Adipocyte (in vitro differentiated cells): ENCODE measurements at places on chromosomes 16 and 17.
A peak's percentile ranks its signal among the peaks of the same experiment; 100 is the strongest.

- DNase-seq: no peak
Measured at GRCh38 chr16:5004311-5004710, 29.4 kb downstream of the NAGPA start.

DNA sequence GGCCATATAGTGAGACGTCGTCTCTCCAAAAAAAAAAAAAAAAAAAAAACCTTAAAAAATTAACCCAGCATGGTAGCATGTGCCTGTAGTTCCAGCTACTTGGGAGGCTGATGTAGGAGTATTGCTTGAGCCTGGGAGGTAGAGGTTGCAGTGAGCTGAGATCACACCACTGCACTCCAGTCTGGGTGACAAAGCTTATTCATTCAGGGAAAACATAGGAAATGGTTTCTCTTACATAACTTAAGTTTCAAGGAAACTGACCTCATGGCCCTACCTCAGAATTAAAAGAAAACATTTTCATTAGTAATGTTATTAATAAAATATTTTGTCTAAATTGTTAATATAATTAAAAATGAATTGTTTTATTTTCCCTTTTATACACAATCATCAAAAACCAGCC, 31.4 kb downstream of the COG1 start:
- no peak for DNase-seq

- peak; percentile 91 for DNase-seq
Measured at GRCh38 chr17:80082403-80083135, 18.8 kb upstream of the GAA start.

DNA sequence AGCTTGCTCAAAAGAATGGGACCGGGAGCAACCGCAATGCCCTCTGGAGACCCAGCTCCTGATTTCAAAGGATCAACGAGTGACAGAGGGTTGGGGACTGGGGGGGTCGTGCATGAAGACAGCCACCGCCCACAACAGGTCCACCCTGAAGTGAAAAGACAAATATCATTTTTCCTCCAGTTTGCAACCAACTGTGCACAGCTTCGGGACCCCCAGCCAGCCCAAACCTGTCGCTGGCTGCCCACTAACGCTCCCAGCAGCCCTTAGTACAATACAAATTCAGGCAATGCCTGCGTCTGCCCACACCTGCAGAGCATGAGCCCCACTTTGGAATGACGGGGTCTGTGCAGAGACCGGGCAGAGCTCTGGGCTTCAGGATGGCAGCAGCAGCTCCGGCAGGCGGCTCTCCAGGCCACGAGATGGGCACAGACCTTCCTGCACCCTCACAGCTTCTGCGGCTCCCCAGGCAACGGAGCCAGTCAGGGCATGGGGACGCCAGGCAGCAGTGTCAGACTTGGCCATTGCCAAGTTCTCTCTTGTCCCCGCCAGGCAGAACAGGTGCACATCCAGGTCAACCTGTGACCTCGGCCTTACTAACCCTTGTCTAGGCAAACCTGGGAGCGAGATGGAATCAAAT, 60.1 kb downstream of the TBC1D16 start:
- DNase-seq: no peak

- DNase-seq: no peak
Measured at GRCh38 chr17:47201166-47201565, 8.0 kb upstream of the MYL4 start.

DNA sequence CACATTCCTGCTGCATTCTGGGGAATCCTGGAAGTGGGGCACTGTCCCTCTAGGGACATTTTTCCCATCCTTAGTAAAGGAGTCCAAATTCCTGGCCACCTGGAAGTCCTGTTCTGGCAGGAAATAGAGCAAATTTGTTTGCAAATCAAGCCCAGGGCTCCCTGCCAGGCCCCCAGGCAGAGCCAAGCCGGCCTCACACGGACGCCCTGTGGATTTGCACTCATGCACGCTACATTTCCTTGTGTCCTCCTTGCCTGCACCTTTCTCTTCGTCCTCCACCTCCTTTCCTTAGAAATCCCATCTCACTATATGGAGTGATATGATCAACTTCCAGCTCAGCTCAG, 7.0 kb upstream of the CALB2 start:
- no peak for DNase-seq

- DNase-seq: peak; percentile 60
Measured at GRCh38 chr17:4607773-4608187, 23.5 kb downstream of the SMTNL2 start.

GRCh38 chr17:77646046-77646430, 312.5 kb upstream of the TNRC6C start:
- no peak for DNase-seq

DNA sequence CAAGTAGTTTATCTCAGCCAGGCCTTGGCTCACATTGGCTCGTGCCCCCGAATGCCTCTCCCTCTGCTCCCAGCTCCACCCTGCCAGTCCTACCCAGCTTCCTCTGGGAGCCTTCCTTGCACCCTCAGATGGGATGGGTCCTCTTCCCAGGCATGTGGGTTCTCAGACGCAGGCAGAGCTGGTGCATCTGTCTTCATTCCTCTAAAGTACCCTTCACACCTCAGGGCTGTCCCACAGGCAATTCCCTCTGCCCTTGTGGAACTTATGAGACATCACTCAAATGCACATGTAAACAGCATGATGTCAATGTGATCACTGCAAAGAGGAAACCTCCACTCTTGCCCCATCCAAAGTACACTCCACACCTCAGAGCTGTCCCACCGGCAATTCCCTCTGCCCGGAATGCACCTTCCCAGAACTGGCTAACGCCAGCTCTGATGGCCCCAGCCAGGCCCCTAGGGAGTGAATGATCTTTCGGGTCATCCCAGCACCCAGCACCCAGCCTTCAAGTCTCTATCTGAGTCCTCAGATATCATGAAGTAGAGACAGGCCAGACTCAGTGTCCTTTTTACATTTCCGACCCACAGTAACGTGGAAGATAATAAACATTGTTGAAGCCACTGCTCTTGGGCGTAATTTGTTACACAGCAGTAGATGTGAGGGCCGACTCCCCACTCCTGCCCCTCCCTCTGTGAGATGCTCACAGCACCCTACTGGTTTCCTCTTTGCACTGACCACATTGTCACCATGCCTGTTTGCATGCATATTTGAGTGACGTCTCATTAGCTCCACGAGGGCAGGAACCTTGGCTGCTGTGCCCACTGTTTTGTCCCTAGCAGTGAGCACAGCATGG, 85.4 kb downstream of the N4BP1 start:
- DNase-seq: no peak

- DNase-seq: no peak
Measured at GRCh38 chr17:48427598-48427997, 2.4 kb downstream of the SKAP1 start.

DNA sequence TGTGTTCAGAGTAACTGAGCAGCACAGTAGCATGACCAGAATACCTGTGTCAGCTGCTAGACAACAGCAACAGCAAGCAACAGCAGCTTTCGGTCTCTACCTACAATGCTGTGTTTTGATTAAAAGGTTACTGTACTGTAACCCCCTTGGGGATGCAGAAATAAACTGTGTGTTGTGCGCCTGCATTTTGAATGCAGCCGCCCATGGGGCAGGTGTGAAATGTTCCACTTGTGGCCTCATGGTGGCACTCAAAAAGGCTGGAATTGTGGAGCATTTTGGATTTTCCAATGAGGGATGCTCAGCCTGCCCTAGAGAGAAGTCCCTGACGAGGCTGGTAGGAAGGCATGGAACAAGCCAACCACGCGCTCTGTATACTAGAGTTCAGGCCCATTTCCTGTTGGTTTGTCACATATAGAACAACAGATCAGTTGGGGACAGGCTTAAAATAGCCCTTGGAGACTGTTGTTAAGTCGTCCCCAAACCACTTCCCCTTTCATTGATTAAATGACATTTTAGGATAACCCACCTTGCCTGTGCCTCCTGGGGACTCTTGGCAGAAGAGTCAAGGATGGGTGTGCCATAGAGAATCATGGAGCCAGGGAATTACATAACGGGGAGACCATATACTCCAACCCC, 27.1 kb downstream of the SCPEP1 start:
- DNase-seq: no peak

- DNase-seq: peak; percentile 5
Measured at GRCh38 chr17:71937914-71938313, 182.9 kb upstream of the SOX9 start.

DNA sequence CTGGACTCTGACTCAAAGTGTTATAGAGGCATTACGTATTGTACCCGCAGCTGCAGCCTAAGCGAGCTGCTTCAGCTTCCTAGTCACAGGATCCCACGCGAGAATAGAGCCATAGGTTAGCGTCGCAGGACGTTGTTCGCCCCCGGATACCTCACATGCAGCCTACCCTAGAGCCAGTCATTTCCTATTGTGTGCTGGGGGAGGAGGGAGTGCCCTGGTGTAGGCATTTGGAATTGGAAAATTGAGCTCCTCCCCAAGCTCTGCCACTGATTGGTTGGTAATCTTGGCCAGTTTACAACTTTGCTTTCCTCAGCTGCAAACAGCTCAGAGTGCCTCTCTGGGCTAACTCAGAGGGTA, 530 bp downstream of the NAA60 start:
- DNase-seq: peak; percentile 80

- DNase-seq: no peak
Measured at GRCh38 chr16:16928532-16929109, 542.1 kb downstream of the XYLT1 start.

DNA sequence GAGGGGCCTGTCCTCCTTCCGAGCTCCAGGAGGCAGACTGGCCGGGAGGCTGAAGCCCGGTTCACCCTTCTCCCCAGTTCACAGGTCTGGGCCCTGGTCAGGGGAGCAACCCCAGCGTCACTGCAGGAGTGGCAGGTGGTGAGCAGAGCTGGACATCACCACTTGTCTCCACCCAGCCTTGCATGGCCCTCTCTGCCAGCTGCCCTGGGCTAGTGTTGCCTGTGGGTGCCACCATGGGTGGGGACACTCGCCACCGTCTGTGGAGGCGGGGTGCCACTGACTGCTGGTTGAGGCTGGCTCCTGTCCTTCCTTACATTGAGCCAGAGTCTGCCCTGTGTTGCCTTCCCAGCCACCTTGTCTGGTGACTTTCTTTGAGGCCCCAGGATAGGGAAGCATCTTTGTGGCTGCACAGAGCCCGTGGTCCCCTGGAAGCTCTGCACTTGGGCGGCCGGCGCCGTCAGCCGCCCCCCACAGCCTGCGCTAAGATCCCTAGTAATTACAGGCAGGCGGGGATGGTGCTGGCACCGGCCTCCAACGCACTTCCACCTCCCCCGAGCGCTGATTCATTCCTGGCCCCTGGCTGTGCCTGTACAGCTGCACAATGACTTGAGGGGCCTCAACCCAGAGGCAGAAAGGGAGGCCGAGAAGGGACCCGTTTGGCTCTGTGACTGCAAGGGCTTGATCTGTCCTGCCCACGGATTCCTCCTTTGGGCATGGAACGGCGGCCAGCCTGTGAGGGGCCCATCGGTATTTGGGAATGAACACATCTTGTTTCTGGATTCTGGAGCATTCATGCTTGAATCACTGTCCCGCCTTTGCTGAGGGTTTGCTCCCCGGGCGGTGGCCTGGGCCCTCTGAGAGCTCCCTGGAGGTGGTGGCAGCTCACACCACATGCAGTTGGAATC, 5.2 kb downstream of the BAIAP2 start:
- peak; percentile 76 for DNase-seq

GRCh38 chr17:10757647-10758046, 27.8 kb upstream of the TMEM220 start:
- no peak for DNase-seq

DNA sequence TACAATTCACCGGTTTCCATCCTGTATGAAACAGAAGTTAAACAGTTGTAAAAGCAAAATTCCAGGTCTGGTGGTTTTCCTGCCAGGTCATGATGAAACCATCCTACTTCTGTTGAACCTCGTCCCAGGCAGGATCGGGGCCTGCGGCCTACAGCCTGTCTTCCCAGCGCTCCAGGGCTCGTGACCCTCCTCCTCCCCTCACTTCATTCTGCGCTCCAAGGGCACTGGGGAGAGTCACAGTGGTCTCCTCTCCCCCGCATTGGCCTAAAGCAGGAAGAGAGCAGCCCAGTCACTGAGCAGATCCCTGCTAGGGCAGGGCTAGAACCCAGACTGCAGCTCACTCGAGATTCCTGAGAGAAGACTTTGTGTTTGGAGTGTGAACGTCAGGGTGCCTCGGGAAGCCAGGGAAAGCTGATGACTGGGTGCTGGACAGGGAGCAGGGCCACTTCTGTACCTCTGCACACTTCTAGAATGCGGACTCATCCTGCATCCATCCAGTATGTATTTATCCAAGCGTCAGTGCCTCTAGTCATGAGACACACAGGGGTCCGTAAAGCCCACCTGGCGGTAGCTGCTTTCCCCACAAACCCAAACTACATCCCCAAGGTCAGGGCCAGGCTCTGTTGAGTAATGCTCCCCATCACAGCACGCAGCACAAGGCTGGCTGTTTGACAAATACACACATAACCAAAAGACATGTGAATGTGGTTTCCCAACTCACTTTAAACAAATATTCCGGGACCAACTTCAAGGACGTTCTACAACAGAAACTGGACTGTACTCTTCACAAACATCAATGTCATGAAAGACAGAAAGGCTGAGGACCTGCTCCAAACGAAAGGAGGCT, 1.7 kb upstream of the ITGAE start:
- peak; percentile 84 for DNase-seq

DNA sequence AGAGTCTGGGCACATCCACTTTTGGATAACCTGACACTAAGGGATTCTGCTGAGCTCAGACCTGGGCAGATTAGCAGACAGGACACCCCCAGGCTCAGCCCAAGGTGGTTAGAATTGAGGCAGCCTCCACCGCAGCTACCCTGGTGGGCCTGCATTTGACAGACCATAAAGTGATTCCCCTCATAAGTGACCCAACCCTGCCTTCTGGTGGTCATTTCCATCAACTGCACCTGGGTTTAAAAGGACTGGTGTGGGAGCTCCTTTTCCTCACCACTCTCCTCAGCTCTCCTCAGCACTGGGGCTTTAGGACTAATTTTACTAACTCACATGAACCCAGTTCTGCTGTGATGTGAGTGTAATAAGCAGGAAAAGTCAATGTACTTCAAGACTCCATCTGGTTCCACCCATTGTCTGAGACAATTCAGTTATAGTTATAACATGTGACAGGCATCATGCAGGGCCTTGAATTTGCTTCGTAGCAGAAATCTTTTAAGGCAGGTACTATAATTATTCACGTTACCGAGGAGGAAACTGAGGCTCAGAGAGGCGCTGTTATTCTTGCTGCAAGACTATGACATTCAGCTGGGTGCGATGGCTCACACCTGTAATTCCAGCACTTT, 42.5 kb downstream of the MYH3 start:
- DNase-seq: peak; percentile 82

DNA sequence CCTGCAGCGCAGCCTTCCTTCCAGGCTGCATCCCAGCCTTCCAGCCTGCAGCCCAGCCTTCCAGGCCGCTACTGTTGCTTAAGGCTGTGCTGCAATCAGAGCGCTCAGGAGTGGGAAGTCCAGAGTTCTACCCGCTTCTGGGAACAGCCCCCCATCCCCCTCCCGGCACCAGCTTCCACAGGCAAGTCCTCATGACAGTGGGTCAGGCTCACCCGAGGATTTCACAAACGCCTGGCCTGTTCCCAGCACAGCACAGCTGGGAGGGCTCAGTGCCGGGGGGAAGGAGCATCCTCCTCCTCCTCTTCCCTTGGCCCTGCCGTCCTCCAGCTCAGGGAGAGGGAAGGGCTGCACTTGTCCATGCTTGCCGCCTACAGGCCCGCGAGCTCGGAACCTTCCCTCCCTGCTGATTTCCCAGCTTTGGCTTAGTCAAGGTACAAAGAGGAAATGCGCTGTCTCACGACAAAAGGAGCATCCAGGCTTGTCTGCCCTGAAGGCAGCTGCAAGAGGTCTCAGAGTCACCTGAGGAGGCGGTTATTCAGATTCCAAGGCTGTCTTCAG, 8.3 kb downstream of the SOCS3 start:
- DNase-seq: peak; percentile 99

- DNase-seq: no peak
Measured at GRCh38 chr16:46911038-46911437, 26.9 kb downstream of the GPT2 start.

GRCh38 chr17:33055746-33056145, 64.1 kb downstream of the SPACA3 start:
- DNase-seq: no peak

GRCh38 chr17:49359990-49360795, 1.9 kb downstream of the ZNF652 start:
- peak; percentile 46 for DNase-seq
